Fibroblast of skin of left biceps (primary cell): ENCODE measurements at places on chromosomes 12 and 14.

DNA sequence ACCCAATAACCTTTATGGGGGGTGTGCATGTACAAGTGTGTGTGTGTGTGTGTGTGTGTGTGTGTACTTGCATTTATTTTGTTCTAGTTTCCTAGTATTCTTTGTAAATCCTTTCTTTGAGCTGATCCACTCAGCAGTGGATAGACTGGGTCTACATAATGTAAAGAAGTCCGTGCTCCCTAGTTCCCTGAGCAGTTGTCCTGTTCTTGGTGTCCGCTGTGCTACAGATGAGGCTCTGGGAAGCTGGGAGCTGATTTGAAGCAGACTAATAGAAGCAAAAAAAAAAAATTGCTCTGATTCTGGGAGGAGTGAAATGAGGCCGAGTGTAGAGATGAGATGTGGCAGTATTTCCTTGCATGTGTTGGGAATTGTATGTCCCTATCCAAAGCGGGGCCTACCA is 150.4 kb upstream of the WSCD2 start:
- no peak for DNase-seq

- peak; percentile 58 for DNase-seq
Measured at GRCh38 chr14:77593501-77593961, 22.9 kb downstream of the SPTLC2 start.

- DNase-seq: no peak
Measured at GRCh38 chr12:131367983-131368667, 342.8 kb upstream of the SFSWAP start.

GRCh38 chr14:47191700-47192099 is 483.7 kb downstream of the MDGA2 start:
- DNase-seq: peak; percentile 17

- DNase-seq: no peak
Measured at GRCh38 chr12:87793131-87793530, 236.1 kb downstream of the C12orf50 start.

DNA sequence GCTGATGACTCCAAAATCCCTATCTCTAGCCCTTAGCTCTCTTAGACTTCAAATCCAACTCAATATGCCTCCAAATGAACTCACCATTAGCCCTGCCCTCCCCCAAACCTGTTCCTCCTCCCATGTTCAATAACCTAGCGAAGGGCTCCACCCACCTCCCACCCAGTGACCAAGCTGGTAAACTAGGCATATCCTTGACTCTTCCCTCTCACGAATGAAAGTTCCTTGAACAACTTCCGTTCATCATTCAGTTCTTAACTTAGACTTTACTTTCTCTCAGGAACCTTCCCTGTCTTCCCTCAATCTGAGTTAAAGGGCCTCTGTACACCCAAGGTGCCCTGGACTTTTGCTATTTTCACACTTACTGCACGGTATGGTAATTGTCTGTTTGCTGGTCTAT is 1.9 kb upstream of the KLHDC1 start:
- DNase-seq: no peak

GRCh38 chr12:6416596-6416995 is 28.2 kb upstream of the CD27 start:
- DNase-seq: no peak

DNA sequence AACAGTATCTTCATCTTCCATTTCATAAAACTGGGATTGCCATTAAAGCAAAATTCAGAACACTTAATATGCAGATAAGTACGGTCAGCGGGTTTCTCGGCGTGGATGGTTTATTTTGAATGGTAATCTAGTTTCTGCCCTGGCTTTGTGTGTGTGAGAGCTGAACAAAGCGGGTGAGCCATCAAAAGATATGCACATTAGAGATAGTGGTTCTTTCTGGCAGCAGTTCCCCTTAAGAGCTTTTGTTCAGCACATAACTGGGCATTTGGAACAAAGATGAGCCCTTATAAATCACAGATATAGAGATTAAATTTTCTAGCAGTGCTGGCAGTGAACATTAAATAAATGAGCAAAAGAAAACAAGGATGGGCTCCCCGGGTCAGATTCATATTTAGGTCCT is 207.5 kb downstream of the CALM1 start:
- DNase-seq: no peak

- peak; percentile 9 for DNase-seq
Measured at GRCh38 chr12:62123721-62124203, 136.4 kb upstream of the USP15 start.

GRCh38 chr12:84507956-84508850 is 404.4 kb downstream of the SLC6A15 start:
- DNase-seq: peak; percentile 40

DNA sequence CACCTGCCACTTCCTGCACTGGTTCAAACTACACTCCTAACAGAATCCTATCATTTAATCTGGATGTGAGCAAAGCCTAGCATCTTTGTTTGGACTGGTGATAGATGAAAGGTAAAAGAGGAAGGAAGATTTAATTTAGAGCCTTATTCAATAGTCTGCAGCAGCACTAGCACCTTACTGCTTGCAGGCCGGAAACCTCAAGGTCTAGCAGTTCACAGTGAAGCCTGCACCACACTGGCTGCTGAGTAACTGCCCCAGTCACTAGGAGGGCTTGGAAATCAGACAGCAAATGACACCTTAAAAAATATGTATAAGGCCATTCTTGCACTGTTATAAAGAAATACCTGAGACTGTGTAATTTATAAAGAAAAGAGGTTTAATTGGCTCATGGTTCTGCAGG is 358.0 kb downstream of the DAD1 start:
- DNase-seq: no peak

- no peak for DNase-seq
Measured at GRCh38 chr12:116418551-116418950, 140.6 kb upstream of the MAP1LC3B2 start.

DNA sequence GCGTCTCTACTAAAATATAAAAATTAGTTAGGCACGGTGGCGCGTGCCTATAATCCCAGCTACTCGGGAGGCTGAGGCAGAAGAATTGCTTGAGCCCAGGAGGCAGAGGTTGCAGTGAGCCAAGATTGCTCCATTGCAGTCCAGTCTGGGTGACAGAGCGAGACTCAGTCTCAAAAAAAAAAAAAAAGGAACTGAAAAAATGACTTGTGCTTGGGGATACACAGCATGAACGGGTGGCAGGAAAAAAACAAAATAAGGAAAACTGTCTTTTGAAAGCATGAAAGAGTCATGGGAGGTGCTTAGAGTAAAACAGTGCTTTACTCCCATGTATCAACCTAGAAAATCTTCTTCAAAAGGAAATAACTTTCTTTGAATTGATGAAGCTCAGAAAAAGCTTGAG is 80.8 kb downstream of the TMTC1 start:
- DNase-seq: no peak

GRCh38 chr14:90087433-90087832 is 25.6 kb downstream of the KCNK13 start:
- DNase-seq: no peak

- DNase-seq: no peak
Measured at GRCh38 chr14:20412411-20412810, 890 bp downstream of the TEP1 start.

DNA sequence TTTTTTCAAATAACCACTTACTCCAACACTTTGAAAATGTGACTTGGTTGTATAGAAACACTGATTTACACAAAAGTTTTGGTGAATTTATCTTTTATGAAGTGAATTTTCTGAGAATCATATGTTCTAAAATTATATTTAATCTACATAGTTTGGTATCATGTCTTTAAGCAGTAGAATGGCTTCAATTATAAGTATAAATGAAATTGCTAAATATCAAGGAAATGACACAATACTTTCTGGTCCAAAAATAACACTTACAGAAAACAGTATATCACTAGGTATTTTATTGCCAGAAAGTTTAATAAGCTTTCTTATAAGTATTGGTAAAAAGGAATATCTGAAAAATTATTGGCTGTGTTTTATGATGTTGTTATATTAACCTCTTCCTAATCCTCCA is 90.9 kb downstream of the SRGAP1 start:
- DNase-seq: no peak

DNA sequence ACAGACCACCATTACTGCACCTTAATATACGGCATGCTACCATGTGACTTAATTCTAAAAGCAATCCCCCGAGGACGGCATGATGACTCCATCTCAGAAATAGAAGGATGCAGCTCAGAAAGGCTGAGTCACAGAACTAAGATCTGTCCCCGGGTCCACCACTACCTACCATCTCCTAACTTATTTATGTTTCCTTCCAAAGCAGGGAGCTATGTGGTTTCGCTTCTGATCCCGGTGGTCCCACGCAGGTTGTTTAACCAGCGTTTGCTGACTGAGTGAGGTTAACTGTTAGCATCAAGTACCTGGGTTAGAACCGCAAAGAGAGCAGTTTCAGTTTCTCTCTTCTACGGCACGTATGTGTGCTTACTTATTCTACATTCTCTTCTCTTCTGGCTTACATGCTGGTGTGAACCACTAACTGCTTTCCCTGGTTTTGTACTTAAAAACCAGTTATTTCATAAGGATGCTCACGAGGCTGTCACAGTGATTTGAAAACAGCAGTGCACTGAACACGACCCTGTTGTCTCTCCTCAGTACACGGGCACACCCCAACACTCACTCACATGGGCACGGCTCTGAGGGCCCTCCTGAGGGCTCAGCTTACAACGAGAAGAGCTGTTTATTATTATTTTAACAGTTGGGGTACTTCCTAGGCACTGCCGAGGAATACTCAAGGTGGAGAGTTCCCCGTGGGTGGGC is 66.7 kb downstream of the CCDC88C start:
- DNase-seq: no peak

- no peak for DNase-seq
Measured at GRCh38 chr14:50935126-50936015, 8.9 kb downstream of the PYGL start.

GRCh38 chr14:26594756-26595545 is 2.9 kb downstream of the NOVA1 start:
- no peak for DNase-seq

- DNase-seq: no peak
Measured at GRCh38 chr14:24092110-24092504, 2.0 kb upstream of the PCK2 start.

GRCh38 chr14:94562941-94563883 is 2.0 kb downstream of the SERPINA4 start:
- DNase-seq: no peak

DNA sequence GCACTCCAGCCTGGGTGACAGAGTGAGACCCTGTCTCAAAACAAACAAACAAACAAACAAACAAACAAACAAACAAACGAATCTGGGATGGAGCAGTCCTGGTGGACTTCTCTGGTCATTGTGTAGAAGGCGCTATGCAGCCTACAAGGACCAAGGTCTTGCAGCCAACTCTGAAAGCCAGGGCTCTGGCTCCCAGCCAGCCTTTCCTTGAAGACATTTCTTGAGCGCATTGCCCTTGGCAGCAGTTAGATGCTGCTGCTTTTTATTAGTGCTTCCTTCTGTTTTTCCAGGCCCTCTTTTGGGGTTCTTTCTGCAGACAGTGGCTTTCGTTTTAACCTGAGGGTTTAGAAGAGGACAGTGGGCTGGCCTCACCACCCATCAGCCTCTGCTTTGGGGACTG is 20.2 kb downstream of the CCDC177 start:
- DNase-seq: no peak

DNA sequence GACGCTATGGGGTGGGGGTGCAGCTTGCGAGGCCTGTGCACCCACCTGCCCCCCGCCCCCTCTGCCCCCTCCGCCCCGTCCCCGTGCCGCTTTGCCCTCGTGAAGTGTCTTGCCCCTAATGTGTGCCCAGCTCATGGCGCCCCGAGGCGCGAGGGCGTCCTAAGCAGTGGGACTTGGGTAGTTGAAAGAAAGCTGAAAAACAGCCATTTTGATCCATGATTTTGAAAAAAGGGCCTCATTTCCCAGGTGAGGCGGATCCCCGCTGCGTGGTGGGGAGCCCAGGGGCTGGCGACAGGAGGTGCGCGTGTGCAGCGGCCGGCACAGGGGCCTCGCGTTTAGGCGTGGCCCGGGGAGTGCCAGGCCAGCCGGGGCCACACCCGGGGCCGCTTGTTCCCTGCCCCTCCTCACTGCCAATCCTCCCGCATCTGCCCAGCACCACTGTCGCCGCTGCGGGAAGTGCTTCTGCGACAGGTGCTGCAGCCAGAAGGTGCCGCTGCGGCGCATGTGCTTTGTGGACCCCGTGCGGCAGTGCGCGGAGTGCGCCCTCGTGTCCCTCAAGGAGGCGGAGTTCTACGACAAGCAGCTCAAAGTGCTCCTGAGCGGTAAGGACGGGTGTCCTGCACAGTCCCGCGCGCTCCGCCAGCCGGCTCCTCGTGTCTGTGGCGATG is 11.8 kb downstream of the ZFYVE21 start:
- no peak for DNase-seq

DNA sequence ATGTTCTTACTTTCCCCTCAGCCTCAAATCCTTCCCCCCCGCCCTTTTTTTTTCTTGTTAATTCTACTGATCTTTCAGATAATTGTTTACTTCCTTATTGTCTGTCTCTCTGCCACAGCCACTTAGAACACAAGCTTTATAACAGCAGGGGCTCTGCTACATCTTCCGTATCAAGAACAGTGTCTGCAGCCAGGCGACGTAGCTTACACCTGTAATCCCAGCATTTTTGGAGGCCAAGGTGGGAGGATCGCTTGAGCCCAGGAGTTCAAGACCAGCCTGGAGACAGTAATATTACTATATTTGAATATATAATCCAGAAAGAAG is 5.4 kb downstream of the SOS2 start:
- no peak for DNase-seq

GRCh38 chr14:24395609-24396582 is 2.9 kb upstream of the NYNRIN start:
- no peak for DNase-seq

- DNase-seq: no peak
Measured at GRCh38 chr12:76445462-76445861, 97.2 kb upstream of the BBS10 start.

DNA sequence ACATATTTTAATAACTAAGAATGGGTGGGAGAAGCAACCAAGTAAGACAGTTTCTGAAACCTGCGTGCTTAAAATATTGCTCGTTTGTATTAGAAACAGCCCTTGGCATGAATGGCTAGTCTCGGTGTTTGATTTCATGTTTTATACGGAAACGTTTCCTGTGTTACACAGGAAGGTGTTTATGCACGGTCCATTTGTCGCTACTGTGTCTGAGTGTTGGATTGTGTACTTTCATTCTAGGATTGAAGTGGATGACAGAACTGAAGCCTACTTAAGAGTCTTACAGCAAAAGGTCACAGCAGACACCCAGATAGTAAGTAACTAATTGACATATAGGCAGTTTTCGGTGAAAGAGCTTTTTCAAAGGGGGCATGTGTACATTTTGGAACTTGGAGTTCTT is 19.6 kb downstream of the PIWIL1 start:
- no peak for DNase-seq

DNA sequence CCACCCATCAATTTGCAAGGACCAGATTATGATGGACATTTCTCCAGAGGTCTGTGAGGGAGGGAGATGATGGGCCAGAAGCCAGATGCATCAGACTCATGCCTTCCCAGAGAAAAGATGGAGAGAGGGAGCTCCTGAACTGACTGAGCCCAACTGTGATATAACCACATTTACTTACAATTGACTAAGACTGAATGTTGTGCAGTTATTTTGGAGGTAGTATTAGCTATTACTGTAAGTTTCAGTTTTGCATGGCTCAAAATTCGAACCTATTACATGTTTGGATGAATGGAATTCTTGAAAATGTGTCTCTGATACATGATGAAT is 211.1 kb upstream of the SFSWAP start:
- DNase-seq: no peak

GRCh38 chr14:20905676-20906075 is 14.5 kb downstream of the RNASE3 start:
- no peak for DNase-seq

- DNase-seq: no peak
Measured at GRCh38 chr12:3122841-3123678, 45.9 kb downstream of the TSPAN9 start.

- DNase-seq: no peak
Measured at GRCh38 chr12:107379852-107380567, 286.7 kb upstream of the CRY1 start.
